ENCODE measurements at places on chromosomes 12 and 14.

GRCh38 chr14:103740991-103741689 is 25.5 kb downstream of the ZFYVE21 start:
- no peak for DNase-seq

- no peak for DNase-seq
These were observed 46.9 kb upstream of the SLC16A7 start for GRCh38 chr12:59548930-59549329.

GRCh38 chr12:49821373-49822287 is 6.6 kb downstream of the NCKAP5L start:
- no peak for DNase-seq

- peak; percentile 98 for DNase-seq
These were observed 305.6 kb downstream of the RAD51B start for GRCh38 chr14:68124979-68125731.

- no peak for DNase-seq
These were observed 1.4 kb downstream of the MAP3K9 start for GRCh38 chr14:70807898-70808415.

DNA sequence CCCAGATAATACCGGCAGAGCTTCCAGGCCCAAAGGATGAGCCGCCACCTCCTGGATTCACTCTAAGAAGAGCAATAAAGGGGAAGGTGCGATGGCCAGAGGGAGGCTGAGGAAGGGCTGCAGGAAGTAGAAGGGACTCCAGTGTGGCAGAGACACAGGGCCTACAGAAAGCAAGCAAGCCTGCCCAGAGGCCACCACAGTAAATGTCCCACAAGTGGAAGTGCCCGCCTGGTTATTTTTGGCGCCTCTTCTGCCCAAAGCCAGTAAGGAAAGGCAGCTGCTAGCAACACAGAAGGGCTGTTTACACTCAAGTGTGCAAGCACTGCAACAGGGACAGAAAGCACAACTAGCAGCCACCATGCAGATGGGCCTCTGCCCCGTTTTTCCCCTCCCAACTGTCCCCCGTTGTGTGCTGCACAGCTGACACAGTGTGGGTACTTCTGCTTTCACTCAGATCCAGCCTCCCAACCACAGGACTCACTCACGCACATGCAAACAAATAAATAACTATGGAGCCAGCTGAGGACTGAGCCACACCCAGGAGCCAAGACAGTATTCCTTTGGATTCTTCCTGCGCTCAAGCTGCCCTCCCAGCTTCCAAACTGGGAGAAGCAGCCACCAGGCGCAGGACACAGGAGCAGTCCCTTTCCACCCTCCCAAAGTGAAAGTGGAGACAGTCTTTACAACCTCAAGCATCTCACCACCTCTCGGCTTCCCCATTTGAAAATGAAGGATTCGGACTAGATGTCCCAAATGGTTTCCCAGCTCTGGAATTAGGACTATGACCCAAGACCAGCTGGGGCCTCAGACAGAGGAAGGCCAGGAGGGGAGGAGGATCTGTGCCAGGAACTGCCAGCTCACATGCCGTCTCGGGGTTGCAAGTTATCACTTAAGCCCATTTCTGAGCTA is 40.0 kb upstream of the PNMA1 start:
- DNase-seq, result no peak

- DNase-seq, result no peak
These were observed 229.5 kb downstream of the FOXN3 start for GRCh38 chr14:89187501-89187900.

DNA sequence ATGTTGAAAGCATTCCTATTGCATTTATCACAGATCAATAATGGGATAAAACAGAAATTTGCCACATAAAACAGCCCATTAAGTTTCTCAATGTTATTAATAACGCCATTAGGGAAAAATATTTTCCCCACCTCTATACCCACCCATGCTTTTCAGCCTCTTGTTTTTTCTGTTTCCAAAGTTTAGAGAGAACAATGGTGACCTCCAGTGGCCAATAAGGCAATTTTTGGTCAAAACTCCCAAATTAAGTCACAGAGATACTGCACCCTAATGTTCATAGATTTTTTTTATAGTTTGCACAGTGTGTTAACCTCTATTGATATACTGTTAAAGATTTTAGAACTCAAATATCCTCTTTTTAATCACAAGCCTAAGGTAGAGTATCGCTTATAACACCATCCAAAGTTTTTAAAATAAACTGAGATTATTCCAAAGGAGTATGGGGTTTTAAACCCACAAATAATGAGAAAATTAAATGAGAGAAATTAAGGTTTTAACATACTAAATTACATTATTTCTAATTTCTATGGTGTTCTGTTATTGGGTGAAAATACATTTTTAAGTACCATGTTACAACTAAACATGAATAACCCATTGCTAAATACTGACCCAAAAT is 184.7 kb upstream of the DCN start:
- no peak for DNase-seq

DNA sequence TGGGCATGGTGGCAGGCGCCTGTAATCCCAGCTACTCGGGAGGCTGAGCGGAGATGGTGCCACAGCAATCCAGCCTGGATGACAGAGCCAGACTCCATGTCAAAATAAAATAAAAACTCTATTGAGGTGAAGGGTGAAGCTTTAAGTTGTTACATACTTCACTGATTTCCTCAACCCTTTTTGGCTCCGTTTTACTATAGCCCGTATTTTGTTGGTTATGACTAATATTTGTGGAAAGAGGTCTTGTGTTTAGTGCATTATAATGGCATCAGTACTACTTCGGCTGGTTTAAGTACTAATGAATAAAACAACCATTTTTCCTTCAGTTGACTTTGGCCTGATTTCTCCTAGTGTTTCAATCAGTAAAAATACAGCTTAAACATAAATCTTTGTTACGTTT is 27.0 kb upstream of the SLC2A14 start:
- DNase-seq, result no peak

DNA sequence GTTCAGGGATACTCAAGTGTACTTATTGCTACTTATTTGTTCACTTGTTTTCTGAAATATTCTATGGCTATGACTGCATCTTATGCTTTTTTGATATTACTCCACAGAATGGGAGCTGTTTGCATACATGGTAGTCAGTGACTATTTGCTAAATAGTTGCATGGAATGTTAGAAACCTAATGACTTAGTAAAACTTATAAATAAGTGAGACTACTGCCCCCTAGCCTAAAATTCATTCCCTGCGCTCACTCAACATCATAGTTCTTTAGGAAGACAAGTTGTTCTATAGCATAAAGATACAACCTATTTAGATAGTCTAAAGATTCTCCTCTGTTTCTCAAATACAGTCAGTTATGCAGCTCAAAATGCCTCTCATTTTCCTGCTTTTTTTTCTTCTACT is 305.5 kb downstream of the CEP128 start:
- DNase-seq, result no peak

DNA sequence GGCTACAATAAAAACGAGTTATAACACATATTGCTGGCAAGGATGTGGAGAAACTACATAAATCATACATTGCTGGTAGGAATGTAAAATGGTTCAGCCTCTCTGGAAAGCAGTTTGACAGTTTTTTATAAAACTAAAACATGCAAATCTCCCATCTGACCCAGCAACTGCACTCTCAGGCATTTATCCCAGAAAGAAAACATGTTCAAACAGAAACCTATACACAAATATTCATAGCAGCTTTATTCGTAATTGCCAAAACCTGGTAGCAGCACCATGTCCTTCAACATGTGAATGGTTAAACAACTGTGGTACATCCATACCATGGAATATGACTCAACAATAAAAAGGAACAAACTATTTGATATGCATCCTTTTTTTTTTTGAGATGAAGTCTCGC is 10.1 kb upstream of the TMCC3 start:
- DNase-seq, result no peak

GRCh38 chr12:54369597-54370131 is 5.4 kb upstream of the GPR84 start:
- no peak for DNase-seq

- no peak for DNase-seq
These were observed 52.6 kb upstream of the VPS33A start for GRCh38 chr12:122318607-122319605.

GRCh38 chr12:91567100-91567485 is 384.5 kb upstream of the DCN start:
- DNase-seq, result no peak

All from epithelial cell of proximal tubule (primary cell).